SHP77 treated with DMSO at 0.1 percent for 48 hours (cell line): ENCODE measurements at places on chromosomes 16 and 17.

- DNase-seq, result no peak
Measured at GRCh38 chr17:38454532-38454931, 26.3 kb downstream of the ARHGAP23 start.

DNA sequence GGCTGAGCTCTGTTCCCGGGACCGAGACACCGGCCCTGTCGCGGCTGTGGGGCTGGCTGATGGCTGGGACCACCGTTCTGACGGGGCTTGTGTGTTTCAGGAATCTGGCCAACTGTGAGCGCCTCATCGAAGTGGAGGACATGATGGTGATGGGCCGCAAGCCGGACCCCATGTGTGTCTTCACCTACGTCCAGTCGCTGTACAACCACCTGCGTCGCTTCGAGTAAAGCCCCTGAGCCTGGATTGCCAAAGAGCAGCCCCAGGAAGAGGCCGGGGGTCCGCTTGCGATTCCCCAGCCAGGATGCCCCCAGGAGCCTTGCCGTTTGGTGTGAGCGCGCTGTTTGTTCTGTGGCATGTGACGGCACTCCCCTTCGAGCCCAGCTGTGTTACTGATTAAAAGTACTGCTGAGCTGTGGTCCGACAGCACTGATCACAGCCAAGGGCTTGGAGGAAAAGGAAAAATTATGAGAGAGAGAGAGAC is 23.0 kb downstream of the SMTNL2 start:
- no peak for DNase-seq

GRCh38 chr17:31297090-31297489 is at the start of gene OMG:
TSS of gene OMG (minus strand) at chr17:31297239. CDS start at chr17:31296331, 908 bp downstream.
- no peak for DNase-seq

GRCh38 chr17:15957206-15957605 is 12.3 kb downstream of the ADORA2B start:
- no peak for DNase-seq
